ENCODE measurements at places on chromosomes 2 and 18.

DNA sequence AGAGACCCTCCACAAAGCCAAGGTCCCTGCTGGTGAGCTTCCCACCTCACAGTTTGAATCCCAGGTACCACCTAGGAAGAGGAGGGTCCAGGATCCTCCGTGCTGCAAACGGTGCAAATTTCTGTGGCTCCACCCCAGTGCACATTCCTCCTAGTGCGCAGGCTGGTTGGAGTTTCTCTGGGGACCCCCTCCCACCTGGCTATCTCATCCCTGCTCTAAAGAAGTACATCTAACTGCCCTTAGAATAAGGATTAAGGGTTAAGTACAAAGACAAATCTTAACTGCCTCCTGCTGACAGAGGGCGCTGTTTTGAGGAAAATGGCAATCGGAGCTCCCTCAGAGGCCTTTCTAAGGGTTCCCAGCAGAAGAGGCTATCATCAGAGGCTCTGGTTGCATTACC is 109.6 kb upstream of the FSIP2 start:
- no peak for DNase-seq

DNA sequence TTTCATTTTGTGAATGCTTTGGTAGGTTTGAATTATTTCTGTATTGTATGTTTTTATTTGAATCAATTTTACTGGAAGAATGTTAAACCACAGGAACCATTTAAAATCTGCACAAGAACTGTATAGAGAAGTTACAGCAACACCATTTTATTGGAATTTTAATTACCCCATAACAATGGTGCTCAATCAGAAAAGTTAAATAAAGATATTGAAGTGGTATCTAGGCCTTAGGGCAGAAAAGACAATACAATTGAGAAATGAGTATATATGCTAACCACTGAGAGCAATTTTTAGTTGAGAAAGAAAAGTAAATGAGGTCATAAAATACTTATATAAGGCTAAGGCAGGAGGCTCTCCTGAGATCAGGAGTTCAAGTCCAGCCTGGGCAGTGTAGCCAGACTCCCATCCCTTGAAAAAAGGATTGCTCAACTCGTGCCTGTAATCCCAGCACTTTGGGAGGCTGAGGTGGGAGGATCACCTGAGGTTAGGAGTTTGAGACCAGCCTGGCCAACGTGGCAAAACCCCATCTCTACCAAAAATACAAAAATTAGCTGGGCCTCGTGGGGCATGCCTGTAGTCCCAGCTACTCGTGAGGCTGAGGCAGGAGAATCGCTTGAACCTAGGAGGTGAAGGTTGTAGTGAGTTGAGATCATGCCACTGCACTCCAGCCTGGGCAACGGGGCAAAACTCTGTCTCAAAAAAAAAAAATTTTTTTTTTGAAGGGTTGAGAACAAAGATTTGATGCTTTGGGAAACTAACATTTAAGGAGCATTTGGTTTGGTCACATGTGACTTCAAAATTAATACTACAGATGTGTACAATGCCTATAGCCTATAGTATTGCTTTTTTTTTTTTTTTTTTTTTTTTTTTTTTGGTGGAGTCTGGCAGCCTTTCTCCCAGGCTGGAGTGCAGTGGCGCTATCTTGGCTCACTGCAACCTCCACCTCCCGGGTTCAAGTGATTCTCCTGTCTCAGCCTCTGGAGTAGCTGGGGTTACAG is 212.9 kb upstream of the STON1 start:
- no peak for DNase-seq

- no peak for DNase-seq
These were observed 24.8 kb downstream of the LDLRAD4 start for GRCh38 chr18:13243363-13243762.

- DNase-seq, result no peak
These were observed 327.1 kb downstream of the GALNT13 start for GRCh38 chr2:154198866-154199265.

- no peak for DNase-seq
These were observed 522.8 kb downstream of the MBD2 start for GRCh38 chr18:53701697-53702096.
